ENCODE measurements at places on chromosomes 11 and 22.

GRCh38 chr11:7499081-7499480 lies 13.8 kb downstream of the OLFML1 start:
- DNase-seq = no peak

DNA sequence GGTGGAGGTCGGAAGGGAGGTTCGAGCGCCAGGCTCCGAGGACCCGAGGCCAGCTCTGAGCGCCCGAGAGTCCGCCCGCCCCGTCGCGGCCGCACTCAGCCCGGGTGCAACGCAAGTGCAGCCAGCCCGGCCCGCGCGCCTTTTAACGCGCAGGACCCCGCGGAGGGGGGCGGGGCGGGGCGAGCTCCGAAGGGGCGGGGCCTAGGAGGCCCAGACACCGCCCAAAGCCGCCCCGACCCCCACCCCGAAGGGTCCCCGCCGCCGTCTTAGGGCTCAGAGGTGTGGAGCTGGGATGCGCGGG lies at the start of gene PHOX2A:
Gene PHOX2A (minus strand): TSS at position 117 of the 301 bp plus-strand sequence. CDS start 172 bp downstream, outside the sequence.
- peak; percentile 41 for DNase-seq

GRCh38 chr11:93289782-93290463 lies 40.6 kb upstream of the DEUP1 start:
- DNase-seq = no peak

- no peak for DNase-seq
Observed at GRCh38 chr11:4027746-4028145, 66.9 kb upstream of the RRM1 start.

DNA sequence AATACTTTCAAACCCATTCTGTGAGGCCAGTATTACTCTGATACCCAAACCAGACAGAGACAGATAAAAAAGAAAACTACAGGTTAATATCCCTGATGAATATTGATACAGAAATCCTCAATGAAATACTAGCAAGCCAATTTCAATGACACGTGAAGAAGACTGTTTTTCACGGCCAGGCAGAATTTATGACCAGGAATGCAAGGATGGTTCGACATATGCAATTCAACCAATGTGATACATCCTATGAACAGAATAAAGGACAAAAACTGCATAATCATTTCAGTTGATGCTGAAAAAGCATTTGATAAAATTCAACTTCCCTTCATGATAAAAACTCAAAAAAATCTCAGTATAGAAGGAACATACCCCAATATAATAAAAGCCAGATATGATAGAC lies 44.5 kb downstream of the SLC22A24 start:
- no peak for DNase-seq

GRCh38 chr22:35462498-35463230 lies 62.7 kb downstream of the MCM5 start:
- DNase-seq = no peak

DNA sequence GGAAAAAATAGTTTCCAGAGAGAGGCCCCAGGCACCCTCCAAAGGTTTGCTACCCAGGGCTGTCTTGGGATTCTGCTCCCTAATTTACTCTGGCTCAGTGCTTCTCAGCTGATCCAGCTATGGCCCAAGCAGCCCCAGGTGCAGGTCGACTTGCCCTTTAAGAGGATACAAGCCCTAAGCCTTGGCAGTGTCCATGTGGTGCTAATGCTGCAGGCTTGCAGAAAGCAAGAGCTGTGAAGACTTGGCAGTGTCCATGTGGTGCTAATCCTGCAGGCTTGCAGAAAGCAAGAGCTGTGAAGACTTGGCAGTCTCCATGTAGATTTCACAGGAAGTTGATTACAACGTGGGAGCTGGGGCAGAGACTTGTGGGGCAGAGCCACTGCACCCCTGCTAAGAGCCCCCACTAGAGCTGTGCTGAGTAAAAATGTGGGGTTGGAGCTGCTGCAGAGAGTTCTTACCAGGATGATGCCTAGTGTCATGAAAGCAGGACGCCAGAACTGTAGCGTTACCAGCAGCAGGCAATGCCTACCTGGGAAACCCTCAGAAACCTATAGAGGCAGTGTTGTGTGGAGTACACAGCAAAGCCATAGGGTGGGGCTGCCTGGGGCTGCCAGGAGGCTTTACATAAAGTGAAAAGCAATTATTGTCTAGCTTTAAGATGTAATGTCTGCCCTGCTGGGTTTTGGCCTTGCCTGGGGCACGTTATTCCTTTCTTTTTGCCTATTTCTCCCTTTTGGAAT lies 16.1 kb upstream of the OR52K1 start:
- DNase-seq = no peak

- no peak for DNase-seq
Observed at GRCh38 chr22:44274918-44275630, 37.7 kb downstream of the SHISAL1 start.

DNA sequence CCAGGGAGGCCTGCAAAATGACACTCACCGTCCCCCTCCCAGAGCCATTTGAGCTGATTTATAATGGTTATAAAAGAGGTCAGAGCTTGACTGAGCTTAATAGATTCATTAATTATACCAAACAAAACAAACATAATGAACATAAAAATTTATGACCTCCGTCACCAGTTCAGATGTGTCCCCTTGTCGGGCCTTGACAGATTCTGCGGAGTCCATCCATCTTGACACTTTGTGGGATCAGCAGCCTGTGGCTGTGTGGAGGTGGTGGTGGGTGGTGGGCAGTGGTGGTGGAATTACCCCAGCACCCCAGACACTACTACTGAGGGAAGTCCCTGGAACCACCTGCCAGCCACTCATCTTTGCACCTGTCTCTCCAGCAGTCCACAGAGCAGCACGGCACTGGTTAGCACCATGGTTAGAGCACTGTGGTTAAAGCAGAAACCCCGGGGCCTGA lies 83.5 kb downstream of the DSCAML1 start:
- no peak for DNase-seq

DNA sequence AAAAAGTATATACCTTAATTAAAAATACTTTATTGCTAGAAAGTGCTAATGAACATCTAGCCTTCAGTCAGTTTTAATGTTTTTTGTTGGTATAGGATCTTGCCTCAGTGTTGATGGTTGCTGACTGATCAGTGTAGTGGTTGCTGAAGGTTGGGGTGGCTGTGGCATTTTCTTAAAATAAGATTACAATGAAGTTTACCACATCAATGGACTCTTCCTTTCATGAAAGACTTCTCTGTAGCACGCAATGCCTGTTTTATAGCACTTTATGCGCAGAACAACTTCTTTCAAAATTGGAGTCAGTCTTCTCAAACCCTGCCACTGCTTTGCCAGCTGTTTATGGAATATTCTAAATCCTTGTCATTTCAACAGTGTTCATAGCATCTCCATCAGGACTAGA lies 50.6 kb downstream of the LDLRAD3 start:
- no peak for DNase-seq

GRCh38 chr11:103714246-103714645 lies 322.2 kb upstream of the DDI1 start:
- no peak for DNase-seq

DNA sequence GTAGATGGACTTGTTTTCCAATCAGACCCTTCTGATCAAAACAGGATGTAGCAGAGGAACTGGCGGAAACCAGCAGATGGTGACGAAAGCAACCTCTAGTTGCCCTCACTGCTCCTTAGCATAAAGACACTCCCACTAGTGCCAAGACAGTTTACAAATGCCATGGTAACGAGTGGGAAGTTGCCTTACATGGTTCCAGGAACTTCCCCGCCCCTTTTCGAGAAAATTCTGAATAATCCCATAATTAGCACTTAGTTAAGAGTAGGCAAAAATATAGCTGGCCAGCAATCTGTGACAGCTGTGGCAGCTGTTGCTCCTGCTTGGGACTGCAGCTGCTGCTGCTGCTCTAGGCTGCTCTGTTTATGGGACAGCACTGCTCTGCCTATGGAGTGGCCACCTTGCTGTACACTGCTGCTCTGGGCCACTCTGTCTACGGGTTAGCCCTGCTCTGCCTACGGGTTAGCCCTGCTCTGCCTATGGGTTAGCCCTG lies 33.4 kb upstream of the SORL1 start:
- peak; percentile 26 for DNase-seq

DNA sequence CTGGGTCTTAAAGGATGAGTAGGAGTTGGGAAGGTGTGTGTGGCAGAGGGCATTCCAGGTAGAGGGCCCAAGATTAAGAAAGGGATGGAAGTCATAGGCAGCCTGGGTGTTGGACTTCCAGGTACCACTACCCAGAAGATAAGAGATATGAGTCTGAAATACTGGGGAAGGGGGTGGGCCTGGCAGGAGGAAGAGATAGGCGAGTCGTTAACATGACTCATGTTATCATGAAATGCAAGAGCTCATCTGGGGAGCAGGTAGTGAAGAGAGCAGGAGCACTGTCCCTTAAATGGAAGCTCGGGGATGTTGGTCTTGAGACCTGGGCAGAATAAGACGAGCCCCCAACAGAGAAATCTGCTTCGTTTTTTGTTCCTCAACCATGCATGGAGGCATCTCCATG lies 10.2 kb downstream of the ZC3H7B start:
- DNase-seq = no peak

DNA sequence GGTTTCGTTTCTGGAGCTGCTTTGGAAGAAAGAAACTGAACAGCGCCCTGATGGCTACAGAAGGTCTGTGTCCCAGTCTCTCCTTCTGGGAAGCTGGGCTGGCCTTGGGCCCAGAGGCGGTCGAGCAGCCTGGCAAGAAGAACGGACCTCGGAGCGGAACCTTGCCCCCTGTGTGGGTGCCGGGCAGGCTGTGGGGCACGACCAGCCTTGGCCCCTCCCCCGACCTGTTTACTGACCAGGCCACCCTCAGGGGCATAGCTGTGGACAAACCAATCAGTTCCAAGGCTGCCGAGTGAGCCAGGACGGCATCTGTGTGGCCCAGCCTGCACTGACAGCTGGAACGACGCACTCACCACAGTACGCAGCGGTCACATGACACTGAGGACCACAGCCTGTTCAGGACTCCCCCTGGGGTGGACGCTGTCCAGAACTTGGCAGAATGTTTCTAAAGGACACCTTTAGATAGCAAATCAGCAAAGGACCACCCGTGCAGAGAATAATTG lies 7.2 kb downstream of the PIM3 start:
- no peak for DNase-seq

GRCh38 chr11:27700351-27701301 lies at the start of gene BDNF:
BDNF (minus strand) TSS chr11:27700455; CDS start chr11:27658564, 41,891 bp downstream.
- DNase-seq = peak; percentile 61

GRCh38 chr11:111981270-111981669 lies 43.9 kb upstream of the DLAT start:
- DNase-seq = no peak

- no peak for DNase-seq
Observed at GRCh38 chr11:10415817-10416392, 39.2 kb upstream of the AMPD3 start.

DNA sequence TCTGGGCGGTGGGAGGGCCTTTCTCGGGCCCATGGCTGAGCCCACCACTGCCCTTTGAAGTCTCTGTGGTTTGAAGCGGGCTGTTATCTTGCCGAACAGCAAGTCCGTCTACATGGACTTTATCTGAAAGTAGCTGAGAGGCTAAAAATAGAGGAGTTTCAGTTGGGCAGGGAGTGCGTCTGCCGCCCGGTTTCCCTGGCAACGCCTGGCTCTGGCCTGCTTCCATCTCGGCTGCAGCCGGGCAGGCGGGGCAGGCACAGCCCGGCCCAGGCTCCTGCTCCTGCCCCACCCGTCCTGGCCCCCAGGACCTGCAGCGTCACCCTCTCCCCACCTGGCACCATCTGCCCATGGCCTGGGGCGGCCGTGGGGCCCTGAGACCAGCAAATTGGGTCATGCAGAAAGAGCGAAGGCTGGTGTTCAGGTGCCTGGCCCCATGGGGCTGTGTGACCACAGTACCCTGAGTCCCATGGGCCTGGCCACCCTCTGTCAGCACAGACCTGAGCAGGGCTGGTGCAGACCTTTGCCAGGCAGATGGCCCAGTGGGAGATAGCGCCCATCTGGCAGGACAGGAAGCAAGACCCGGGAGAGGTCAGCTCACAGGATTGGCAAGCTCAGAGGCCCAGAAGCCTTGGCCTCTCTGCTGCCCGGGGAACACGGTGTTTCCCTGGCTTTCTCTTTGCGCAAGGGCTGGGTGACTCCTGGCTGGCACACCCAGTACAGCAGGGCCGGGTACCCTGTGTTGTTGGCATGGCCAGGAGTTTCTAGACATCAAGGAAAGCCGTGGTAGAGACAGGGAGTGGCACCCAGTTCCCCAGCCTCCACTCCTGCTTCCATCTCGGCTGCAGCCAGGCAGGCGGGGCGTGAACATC lies 79.1 kb upstream of the KCNQ1OT1 start:
- peak; percentile 45 for DNase-seq

DNA sequence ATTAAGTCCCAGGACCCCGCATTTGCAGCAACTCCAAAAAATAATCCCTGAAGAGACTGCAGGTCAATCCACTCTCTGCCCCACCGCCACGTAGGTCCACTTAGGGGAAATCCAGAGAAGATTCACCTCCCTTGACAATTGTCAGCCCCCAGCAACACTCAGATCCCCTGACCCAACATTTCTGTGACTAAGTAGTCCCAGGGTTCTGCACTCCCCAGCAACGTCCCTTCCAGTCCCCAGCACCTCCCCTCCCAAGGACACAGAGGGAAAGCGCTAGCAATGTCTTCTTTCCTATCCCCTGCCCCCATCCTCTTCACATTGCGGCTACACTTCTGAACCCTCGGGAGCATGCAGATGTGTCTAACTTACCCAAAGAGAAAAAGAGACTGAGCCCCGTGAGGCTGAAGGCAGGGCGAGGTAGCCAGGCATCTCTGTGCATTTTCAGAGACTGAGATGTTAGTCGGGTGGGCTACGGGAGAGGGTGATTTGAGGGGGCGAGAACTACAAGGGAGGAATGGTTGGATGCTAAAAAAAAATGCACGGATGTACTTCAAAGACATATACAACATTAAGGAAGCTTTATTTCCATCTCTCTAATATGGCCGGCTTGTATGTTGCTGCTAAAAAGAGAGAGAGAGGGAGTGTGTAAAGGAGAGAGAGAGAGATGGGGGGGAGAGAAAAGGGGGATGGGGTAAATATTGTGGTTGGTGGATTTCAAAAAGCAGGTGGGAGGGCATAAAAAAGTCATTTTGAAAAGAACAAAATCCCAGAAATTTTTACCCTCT lies at the start of gene SCN2B:
Gene SCN2B (minus strand): TSS at position 647 of the 785 bp plus-strand sequence. CDS start 208 bp downstream, at position 439.
- DNase-seq = no peak

DNA sequence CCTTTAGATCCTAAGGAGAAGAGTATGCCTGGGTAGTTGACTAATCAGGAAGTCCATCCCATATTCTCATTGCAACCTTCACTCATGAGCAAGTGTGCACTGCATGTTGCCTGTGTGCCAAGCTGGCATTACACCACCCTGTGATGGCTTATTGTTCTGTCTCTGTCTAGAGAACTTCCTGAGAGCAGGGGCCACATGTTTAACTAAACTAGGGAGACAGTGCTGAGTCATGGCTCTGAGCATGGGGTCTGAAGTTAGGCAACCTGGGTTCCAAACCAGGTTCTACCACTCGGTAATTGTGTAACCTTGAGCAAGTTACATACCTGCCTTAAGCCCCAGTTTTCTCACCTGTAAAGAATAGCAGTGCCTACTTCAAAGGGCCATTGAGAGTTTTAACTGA lies 39.6 kb downstream of the CSNK2A3 start:
- no peak for DNase-seq

GRCh38 chr22:29715705-29716104 lies 4.1 kb upstream of the CABP7 start:
- no peak for DNase-seq

- DNase-seq = no peak
Observed at GRCh38 chr22:36339171-36340065, 48.3 kb downstream of the MYH9 start.

- no peak for DNase-seq
Observed at GRCh38 chr11:86108191-86108590, 39.3 kb upstream of the PICALM start.
